ENCODE measurements at places on chromosomes 12 and 14.

DNA sequence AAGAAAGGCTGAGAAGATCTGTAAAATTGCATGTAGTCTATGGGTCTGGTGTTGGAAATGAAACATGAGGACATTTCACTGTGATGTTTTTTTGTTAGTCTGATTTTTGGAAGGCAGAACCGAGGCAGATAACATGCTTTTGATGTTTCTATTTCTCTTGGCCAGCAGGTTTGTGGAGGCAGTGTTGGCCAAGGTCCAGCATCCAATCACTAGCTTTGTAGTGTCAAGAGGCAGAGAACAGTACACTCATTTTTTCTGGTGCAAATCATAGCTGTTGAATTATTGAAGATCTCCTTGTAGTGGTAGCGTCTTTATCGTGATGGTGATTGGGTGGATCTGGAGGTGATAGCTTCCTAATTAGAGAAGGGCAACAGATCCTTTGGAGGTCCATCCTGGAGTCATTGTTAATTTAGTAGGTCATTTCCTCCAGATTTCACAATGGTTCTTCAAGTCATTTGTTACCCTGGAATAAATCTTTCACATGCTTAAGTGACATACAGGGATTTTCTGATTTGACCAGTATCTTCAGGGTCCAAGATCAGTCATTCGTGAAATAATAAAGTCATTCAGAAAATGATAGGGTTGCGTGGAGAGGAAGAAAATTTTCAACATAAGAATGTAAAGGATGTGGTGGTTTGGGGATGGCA lies 252.4 kb upstream of the CPNE8 start:
- no peak for DNase-seq

GRCh38 chr14:25086821-25087396 lies 37.0 kb upstream of the STXBP6 start:
- DNase-seq: no peak

DNA sequence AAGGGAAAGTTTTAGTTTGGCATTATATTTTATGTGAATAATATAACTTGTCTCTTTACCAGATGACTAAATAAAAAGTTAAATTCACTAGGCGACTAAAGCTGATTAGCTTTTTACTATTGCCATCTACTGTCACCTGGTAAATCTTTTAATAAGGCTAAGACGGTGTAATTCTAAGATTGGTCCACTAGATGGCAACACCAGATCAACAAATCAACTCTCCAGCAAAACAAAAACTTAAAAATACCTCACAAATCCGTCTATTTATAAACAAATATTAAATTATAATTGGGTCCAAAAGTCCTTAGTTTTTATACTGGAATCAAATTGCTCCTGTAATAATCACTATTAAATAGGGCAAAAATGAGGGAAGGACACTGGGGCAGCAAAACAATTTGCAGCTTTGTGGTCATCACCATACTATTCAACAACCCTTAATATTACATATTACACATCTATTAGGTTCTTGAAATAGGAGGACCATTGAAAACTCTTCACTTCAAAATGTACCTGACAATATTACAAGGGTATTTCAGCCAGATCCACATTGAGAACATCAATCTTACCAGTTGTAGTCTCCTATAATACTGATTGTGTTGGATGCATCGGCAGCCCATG lies 47.9 kb downstream of the GALC start:
- no peak for DNase-seq

DNA sequence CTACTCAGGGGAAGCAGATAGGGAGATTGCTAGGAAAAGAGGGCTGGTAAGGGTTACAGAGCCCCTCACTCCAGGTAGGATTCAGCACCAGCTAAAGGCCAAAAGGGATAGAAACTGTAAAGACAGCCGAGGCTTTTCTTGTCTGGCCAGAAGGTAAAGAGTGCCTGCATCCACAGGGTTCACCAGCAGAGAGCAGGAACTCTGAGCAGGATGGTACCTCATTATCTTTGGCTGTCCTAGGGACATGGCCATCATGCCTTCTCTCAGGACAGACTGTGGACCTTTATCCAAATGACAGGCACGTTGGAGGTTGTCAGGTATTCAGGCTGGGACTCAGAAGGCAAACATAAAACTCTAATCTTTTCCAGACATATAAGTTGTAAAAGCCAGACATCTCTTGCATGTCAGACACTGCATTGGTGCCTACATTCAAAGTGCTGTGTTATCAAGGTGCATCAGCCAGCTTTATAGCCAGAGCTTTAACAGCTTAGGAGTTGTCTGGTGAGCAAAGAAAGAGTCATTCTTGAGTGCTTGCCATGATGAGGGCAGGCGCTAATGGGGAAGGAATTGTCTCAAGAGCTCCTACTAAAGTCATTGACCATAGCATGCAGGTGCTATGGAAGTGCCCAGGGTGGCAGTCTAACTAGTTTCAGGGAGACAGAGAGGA lies 89.5 kb downstream of the PELI2 start:
- no peak for DNase-seq

DNA sequence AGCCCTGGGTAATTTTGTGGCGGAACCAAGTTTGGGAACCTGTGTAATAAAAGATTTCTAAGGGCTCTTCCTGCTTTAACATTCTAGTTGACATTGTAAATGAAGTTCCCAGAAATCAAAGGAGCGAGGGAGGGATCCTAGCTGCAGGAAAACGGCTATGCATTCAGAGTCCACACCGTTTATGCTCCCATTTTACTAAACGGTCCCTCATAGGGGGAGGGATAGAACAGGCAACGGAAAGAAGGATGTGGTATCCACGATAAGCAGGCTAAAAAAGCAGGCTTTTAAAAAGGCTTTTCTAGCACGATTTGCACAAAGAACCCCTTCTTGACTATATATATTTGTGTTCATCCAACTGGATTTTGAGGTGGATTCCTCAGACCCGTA lies 559 bp downstream of the SYNJ2BP start:
- no peak for DNase-seq

DNA sequence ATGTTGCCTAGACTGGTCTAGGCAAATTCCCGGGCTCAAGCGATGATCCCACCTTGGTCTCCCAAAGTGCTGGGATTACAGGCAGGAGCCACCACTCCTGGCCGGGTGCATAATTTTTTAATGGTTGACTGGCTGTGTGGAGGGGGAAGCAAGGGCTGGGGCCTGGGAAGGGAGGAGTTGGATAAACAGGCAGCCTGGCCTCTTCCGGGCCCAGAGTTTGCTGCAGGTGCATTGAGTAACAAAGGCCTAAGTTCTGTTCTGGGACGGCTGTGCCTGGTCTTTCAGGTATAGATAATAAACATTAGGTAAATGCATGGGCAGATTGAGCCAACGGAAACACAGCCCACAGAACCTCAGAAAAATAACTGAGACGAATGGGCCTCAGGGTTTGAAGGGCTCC lies 191.3 kb upstream of the TBX3 start:
- DNase-seq: no peak

- no peak for DNase-seq
Measured at GRCh38 chr12:9933958-9934357, 1.8 kb upstream of the CLEC2A start.

DNA sequence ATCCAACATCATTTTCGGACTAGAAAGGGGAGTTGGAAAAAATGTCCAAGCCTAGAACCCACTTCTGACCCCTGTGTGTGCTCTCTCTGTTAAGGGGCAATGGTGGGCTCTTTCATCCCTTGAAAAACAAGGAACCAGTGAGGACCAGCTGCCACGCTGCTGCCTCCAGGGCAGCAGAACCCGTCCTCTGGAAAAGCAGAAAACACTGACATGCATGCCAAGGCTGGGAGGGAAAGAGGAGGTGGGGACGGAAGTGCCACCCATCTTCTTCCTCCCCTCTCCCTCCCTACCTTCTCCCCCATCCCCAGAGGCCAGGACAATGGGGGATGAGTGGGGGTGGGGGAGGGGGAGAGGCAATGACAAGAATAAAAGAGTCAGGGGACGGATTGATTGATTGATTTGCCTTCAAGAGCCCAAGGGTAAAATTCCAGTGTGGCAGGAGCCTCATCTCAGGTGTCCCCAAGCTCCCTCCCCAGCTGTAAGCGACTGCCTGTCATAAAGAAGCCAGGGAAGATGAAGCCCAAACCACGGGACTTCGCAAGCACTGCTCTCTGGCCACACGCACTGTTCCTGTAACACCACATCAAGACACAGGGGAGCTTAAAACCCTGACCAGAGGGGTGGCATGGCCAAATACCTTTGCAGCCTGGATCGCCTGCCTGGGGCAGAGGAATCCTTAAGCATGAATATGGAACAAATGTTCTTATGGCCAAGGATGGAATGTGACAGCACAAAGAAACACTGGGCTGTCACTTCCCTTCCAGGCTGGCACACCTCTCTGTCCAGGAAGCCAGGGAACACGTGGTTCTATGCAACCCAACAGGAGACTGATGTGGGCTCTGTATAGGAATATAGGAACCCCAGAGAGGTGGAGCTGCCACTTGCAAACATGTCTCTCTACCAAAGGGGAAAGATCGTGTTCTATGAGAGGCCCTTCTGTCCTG lies 38.9 kb upstream of the BDKRB2 start:
- DNase-seq: peak; percentile 22

GRCh38 chr12:56143217-56143616 lies 9.2 kb upstream of the MYL6B start:
- DNase-seq: no peak

DNA sequence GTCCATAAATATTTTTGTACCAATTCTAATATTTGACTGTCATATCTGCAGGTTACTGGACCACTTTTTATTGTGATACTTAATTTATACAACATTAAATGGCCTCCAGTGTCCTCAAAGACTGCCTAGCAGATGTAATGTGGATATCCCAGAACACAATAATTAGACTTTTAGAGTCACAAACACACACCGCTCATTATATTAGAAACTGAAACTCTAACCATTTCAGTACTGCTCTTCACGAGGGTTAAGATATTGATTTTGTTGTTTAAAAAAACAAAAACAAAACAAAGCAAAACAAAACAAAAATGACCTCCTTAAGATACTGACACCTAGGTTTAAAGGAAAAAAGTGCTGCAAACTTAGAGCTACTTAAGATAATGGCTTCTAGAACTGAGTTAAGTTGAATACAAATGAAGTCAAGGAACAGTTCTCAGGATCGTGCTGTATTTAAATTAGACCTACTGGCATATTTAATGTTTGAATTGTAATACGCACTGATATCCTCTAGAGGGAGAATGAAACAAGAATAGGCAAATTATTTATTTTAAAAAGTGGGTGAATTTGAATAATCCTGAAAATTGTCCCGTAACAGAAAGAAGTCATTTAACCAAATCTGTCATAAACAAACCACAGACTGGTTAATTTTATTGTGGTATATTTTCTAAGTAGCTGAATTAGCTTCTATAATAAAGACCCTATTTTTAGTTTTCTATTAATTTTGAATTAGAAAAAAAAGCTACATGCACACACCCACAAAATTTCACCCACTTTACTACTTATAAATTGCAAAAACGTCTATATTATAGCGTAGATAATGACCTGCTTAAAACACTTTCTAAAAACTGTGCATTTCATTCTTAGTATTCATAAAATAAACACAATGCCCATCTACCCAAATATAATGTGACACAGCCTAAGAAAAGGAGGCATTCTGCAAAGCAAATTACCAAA lies 395.2 kb upstream of the DCN start:
- DNase-seq: no peak

- DNase-seq: no peak
Measured at GRCh38 chr12:119393677-119394076, 59.1 kb downstream of the CCDC60 start.

DNA sequence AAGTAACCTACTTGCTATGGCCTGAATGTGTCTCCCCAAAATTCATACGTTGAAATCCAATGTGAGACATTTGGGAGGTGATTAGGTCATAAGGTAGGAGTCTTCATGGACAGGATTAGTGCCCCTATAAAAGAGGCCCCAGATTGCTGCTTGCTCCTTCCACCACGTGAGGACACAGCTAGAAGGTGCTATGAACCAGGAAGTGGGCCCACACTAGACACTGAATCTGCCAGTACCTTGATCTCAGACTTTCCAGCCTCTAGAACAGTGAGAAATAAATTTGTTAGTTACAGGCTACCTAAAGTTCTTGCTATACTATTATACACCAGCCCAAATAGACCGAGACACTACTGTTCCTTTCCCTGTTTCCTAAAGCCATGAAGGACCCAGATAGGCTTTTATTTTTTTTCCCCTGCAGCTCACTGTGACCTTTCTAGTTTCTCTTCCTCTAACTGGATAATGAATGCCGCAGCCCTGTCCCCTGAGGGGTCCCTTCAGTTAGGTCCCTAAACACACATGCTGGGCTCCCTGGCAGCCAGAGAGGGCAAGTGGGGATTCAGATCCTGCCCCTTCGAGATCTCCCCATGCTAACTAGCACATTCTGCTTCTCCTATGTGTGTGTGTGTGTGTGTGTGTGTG lies 19.3 kb downstream of the SLC25A3 start:
- no peak for DNase-seq

DNA sequence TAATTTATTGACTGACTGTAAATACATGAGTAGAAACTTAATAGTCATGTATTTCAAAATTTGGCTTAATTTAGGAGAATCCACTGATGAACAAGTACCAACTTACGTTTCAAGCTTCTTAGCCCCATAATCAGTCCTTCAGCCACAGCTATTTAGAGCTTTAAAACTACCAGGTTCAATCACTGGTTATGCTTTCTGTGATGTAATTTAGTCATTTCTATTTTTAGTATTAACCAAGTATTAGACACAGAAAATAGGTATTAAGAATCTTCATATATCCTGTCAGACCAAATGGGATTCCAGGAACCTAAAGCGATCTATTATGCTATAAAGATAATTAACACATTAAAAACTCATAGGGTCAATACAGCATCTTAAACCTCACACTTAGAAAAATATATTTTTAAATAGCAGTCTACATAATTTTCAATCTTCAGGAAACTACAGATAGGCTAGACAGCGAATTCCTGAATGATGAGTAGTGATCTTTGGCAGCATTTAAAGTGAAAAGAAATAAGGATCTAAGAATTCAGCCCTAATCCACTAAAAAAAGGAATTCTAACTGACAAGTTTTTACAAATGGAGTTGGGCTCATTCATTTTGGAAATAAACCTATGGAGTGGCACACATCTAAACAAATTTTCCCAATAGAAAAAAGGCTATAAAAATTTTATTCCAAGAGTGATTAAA lies 51.5 kb downstream of the ZC3H14 start:
- no peak for DNase-seq

- DNase-seq: no peak
Measured at GRCh38 chr14:50726372-50727107, 58.4 kb upstream of the SAV1 start.

DNA sequence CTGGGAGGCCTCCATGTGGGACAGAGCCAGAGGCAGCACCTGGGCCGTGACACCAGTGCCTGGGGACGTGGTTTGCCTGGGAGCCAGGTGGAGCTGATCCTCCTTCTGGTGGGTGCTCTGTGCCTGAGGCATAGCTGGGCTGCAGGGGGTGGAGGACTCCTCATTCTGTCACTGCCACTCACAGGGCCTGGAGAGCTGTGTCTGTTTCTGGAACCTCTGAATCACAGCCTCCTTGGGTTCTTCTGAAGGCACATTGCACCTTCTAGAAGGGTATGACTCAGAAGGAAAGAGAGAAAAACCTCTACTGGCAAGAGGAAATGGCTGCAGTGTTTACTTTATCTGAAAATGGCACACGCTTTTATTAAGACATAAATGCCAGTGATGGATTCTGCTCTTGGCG lies 659.8 kb downstream of the VRK1 start:
- DNase-seq: no peak

GRCh38 chr12:49129332-49130150 lies 1.7 kb downstream of the TUBA1B start:
- no peak for DNase-seq

- DNase-seq: no peak
Measured at GRCh38 chr12:93699271-93700145, 22.3 kb downstream of the CRADD start.
